ENCODE measurements at places on chromosomes 6 and 20.

DNA sequence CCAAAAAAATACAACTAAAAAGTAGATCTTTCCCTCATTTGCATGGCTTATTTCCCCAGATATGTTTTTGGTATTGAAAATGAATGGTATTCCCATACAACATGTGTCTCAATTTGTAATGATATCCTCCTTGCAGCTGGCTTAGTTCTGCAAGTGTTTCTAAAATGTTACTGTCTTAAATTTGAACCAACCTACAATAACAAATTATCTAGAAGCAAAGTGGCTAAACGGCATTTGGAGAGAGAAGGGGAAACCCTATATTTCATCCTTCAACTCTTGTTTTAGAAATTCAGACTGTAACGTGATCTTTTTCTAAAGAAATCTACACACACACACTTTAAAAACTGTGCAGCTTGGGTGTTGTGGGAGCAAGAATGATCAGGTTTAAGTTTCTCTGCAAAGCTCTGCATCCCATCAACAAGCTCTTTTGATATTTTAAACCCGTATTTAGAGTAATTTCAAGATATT, 153.0 kb downstream of the SOBP start:
- no peak for DNase-seq

DNA sequence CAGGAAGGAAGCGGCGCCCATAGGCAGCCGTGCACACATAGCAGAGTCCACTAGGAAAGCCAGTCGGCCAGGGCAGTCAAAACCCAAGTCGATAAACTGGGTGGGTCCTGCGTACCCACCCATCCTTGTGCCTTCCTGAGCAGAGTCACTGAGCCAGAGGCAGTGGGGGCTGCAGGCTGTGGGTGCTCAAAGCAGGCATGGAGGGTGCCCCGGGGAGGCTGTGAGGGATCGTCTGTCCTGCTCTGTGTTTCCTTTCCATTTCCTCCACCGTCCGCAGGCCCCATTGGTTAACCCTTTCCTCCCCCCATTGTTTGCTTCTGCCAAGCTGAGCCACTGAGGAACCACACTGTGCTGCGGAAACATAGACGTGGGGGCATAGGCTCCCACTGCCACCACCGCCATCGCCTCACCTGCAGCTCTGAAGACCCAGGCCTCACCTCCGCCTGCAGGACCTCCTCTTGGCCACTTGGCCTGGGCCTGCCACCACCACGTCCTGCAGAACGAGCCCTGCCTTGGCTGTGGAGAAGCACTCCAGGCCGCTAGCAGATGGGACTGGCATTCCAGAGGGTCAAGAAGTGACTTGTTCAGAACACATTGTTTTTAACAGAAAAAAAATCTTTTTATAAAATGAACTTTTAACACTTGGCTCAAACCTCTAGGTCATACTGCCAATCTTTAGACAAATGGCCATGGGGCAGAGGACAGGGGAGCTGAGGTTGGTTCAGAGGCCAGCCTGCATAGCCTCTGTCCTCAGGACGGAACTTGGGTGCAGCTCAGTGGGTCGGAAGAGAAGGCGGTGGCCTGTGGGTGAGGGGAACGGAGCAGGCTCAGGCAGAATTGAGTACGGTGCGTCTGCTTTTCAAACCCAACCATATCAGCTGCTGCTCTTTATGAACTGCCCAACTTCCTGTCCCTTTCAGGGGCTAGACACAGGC, 52.6 kb downstream of the TCP11 start:
- DNase-seq = no peak

DNA sequence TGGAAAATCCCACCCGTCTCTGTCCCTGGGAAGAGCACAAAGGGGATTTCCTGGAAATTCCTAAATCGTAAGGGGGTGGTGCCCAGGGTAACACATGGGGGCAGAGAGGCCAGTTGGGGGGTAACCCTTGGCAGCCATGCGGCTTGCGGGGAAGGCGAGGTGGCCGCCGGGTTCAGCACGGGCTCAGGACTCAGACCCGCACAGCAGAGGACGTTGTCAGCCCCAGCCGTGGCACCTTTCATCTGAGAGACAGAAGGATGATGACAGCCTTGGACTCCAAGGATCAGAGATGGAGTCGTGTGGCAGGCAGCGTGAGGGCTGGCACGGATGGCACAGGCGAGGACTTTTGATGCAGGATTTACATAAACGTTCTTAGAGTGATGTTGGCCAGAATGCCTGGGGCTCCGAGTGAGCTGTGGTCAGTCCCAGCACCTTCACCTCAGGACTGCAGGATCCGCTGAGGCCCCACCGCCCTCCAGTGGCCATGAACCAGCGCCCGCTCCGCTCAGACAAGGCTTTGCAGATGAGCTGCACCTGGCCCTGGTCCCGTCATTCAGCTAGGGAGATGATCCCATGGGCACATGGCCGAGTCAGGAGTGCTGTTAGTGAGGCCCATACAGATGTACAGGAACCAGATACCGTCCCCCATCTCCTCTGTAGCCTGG, 190.3 kb downstream of the TAF4 start:
- DNase-seq = peak; percentile 50

DNA sequence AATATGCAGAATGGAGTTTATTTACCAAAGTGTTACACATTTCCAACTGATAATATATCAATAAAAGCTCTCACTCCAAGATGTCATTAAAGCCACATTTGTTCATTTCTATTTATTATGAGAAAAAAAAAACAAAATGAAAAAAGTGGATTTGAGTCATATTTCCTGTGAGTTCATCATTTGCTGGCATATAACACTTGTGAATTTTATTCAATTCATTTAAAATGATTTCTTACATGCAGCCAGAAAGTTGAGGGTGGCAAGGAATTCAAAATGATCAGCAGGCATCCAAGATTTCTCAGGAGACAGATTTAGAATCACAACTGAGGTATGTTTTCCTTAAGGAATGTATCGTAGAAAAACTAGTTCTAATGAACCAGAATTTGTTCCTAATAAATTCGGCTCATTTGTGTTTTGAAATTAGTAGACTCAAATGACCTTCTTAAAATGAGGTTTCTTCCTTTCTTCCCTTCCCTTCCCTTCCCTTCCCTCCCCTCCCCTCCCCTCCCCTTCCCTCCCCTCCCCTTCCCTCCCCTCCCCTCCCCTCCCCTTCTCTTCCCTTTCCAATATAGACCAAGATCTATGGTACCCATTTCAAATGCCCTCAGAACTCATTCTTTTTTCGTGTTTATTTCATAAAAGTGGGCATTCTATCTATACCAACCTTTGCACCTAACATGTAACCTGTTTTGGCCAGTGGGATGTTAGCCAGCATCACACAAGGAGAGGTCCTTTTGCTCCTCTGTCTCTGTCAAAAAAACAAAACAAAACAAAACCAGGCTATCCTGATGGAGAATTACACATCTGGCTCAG, 357.9 kb upstream of the TSHZ2 start:
- DNase-seq = no peak

DNA sequence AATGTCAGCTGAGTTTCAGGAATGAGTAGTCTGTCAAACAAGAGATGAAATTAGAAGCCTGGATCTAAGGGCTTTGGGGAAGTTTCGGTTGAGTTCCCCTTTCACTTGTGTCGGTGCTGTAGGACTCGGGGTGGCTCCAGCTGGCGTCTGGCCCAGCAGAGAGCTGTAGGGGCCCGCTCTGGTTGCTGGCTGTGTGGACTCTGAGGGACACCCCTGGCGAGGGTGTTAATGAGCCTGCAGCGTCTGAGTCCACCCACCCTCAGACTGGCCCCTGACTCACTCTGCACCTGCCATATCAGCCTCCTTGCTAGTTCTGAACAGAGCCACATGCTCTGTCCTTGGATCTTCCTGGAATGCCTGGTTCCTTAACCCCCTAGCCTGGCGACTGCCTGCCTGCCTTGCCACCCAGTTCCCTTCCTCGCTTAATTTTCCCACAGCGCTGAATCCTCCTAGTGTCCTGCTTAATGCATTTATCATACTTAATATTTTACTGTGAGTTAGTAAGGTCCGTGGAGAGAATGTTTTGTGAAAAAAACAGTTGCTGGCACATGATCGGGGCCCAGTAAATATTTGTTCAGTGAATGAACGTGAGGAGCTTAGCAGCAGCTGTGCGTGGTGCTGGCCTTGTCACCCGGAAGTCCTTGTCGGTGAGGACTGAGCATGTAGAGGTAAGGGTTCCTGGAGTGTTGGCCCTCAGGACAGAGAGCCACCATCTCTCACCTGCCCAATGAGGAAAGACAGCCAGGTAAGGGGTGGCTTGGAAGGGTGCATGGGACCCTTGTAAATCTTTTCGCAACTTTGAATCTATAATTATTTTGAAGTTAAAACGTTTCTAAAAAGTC, 1.6 kb downstream of the DNAJC5 start:
- peak; percentile 50 for DNase-seq

DNA sequence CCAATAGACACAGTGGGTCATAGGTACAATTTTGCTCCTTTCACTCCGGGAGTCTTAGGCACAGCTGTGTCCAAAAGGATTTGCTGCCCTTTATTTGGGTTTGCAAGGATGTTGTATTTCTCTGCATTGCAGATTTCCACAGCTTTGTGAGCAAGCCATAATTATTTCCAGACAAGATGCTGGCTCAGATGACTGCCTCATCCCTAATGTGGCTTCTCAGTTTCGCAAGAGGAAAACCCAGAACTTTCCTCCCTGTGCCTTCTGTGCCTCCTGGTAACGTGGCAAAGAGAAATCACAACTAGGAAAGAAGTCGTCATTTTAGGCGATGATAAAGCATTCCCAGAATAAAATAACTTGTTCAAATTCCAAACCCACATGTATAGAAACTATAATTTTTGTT, 33.7 kb downstream of the FAM50B start:
- DNase-seq = no peak

DNA sequence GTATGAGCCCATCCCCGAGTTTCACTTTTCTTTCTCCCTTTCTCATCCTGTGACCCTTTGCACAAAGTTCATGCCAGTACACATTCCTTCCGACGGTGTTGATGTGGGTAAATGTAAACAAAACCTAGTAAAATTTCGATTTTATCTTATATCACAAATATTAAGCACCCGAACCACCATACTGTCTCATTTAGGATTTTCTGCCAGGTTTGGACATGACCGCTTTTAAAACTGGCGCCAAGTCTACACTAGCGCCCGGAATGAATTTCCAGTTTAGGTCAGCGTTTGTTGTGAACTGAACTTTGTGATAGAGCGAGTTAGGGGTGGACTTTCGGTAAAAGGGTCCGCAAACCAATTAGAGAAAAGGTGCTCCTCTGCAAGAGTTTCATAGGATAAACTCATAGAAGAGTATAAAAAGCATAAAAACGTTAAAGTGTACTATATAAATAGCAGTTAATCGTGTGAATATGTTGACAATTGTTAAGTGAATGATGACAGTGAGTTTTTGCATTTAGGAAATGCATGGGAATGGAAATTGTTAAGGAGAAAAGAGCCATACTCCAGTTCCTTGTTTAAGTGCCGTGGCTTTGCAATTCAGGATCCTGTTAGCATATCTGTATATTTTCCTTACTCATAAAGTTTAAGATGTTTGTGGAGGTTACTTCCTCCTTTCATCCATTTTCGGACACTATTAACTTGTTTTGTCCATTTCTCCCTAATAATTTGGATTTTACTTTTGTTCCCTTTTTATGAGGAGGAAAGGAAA, 937 bp downstream of the AKAP7 start:
- peak; percentile 60 for DNase-seq

GRCh38 chr20:14877301-14878028, 540.1 kb upstream of the FLRT3 start:
- no peak for DNase-seq

- no peak for DNase-seq
These were observed 135.5 kb downstream of the CLIC5 start for GRCh38 chr6:45880159-45880558.

- DNase-seq = no peak
These were observed 60.9 kb downstream of the BCAS4 start for GRCh38 chr20:50855498-50856474.

DNA sequence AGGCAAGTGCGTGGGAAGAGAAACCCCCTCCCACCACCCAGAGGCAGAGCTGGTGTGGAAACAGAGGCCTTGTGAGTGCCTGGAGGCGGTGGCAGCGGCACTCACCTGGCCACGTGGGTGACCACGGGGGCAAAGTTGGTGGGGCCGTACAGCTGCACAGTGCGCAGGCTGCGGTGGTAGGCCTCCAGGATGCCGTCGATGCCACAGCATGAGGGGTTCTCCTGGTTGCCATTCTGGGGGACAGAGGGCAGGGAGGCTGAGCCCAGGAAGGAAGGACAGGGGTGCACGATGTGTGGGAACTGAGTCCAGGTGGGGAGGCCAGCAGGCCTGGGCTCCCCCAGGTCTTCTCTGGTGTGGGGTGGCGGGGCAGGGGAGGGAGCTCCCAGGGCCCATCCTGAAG, 47.7 kb downstream of the RAB44 start:
- DNase-seq = no peak

GRCh38 chr6:166639921-166640320, 12.9 kb upstream of the RPS6KA2 start:
- DNase-seq = no peak

DNA sequence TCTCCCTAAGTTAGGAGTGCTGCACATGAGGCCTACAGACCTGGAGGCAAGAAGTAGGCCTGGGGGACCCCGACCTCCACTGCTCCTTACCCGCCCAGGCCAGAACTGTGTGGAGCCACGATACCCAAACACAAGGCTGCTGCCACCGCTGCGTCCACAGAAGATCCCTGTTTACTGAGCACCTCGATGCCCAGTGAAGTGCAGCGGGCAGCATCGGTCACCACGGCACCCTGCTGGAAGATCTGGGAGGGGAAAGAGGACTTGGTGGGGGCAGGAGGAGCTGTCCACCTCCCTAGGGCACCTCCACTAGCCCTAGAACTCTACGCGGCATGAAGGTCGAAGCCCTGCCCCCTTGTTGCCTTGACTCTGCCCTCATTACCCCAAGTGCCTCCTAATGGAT, 9.9 kb downstream of the GGT7 start:
- no peak for DNase-seq

- no peak for DNase-seq
These were observed 5.5 kb downstream of the CDK19 start for GRCh38 chr6:110809792-110810191.

DNA sequence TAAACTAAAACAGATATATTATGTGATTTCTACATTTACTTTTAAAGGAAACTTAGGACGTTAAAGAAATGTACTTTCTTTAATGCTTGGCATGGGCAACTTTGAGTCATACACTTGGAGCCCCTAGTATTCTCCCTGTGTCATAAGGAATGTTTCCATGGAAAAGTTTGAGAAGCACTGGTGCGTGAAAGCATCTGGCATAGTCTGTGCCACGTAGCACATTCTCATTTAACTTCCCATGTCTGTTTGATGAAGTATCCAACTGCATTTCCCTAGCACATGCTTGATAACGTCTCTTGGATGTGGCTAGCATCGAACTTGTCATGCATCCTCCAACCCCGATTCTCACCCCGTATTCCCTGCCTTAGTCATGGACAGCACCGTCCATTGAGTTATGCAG, 172.0 kb downstream of the TBC1D7 start:
- no peak for DNase-seq

Measured in midbrain (tissue), 1 donor.